ENCODE measurements at places on chromosomes 3 and 15.

- DNase-seq, result no peak
These were observed 110.9 kb downstream of the ASB7 start for GRCh38 chr15:100713163-100713867.

DNA sequence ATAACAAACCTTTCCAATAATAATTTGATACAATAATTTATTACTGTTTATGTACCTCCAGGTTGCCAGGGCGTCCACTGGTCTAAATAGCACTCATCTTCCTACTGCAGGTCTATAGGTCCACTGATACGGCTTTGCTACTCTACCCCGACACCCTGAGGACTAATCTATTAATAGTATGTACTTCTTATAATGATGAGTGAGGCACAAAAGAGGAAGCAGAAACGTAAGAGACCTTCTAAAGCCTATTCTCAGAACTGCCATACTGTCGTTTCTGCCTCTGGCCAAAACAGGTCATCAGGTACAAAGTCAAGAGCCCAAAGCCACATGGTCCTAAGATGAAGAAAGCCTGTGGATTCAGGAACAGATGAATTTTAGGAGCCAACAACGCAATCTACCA is 163.2 kb upstream of the GRM7 start:
- no peak for DNase-seq

GRCh38 chr15:25422021-25422420 is 16.8 kb downstream of the UBE3A start:
- no peak for DNase-seq

DNA sequence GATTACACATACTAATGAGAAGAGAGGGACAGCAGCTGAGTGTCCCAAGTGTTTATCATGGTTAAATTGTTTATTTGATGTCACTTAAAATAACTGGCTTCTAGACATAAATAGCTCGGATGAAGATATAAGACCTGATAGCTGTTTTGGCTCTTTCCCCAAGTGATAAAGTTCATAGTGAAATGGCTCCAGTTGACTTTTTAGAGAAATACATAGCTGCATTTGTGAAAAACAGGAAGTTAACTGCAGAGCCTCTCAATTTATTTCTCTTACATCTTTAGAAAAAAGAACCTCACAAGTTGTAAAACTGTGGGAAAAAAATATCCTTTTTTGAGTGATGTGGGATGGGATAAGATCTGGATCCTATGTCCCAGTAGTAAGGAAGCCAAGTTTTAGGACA is 332.9 kb upstream of the RASGRP1 start:
- DNase-seq, result no peak

- no peak for DNase-seq
These were observed 81.8 kb upstream of the THBS1 start for GRCh38 chr15:39499042-39499441.

GRCh38 chr3:51568996-51569395 is 30.5 kb downstream of the RAD54L2 start:
- DNase-seq, result no peak

GRCh38 chr15:49215768-49216739 is 46.0 kb downstream of the GALK2 start:
- DNase-seq, result peak; percentile 55

DNA sequence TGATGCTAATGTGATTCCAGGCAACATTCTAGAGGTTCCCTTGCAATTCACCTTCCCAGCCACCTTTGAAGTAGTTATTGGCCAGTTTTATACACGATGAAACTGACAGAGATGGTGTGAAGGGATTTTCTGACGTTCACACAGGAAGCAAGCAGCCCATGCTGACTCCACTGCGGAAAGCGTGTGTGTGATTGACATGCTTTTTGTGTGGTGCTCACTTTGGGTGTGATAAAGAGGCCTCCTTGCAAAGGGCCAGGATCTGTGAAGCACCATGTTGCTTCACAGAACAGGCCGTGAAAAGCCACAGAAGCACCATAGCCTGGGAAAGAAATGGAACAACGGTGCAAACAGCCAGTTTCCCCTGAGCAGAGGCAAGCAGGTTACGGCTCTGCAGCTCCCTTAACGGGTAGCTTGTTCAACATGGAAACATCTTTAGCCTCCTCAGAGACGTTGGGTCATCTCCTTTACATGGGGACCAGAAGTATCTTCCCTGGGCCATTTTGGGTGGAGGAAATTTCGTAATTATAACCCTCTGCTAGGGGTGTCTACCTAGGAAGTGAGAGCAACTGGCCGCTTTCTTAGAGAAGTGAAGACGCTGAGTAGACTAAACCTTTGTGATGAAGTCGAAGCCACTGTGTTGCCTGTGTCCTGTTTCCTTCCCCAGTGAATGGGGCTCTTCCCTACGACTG is 108.5 kb downstream of the APBA2 start:
- DNase-seq, result no peak

- DNase-seq, result no peak
These were observed 509.3 kb downstream of the ROBO1 start for GRCh38 chr3:79258479-79258878.

DNA sequence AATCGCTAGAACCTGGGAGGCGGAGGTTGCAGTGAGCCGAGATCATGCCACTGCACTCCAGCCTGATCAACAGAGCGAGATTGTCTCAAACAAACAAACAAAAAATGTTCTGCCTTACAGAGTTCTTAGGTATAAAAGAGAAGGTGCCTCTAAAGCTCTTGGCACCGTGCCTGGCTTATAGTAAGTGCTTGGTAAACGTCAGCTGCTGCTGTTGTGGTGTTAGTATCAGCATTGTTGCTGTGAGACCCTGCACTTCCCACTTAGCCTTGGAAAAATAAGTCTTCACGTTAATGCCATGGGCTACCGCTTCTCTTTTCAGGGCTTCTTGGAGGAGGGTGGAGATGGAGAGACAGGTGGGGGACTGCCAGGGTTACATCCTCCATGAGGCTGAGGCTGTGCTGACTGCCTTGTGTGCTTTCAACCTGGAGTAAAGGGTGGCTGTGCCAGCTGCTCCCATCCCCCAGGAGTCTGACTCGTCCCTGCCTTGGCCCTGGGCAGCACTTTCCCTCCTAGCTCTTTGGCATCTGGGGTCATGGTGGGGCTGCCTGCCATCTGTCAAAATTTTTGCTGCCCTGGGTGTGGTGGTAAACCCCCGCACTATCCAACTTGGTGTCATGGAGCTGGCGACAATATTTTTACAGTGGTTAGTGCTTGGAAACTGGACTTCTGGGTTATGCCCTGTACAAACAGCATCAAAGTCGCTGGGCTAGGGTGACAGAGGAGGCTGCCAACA is 17.8 kb downstream of the FLNB start:
- peak; percentile 76 for DNase-seq

- no peak for DNase-seq
These were observed 356.8 kb upstream of the NR2F2 start for GRCh38 chr15:95973566-95974256.

DNA sequence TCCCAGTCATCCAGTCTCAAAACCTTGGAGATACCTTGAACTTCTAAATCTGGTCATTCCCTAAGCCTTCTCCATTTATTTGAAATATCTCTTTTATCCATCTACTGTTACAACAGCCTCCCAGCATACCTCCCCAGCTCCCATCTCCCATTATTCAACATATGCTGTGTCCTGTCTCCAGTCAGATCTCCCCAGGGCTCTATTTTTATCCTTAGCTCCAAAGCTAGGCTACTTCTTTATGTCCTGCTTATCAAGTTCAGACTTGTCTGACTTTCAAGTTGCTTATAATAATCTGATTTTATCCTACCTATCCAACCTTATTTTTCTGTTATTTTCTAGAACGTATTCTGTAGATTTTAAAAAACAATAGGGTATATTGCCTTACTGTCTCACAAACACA is 44.2 kb downstream of the IQGAP1 start:
- DNase-seq, result no peak

DNA sequence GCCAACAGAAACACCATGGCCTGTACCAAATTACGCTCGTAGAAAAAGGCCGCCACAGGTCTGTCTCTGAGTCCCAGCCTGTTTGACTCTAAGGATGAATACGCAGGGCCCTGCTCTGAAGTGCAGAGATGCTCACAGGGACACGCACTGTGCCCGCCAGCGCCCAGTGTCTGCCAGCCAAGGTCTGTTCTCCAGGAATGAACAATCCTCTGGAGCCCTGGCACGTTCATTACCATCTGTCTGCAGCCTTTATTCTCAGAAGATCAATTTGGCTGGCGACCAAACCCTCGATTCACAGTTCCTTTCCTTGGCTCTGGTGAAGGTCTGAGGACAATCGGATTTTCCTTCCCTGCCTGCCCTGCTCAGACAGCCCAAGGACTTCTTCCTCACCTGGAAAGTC is 66.3 kb downstream of the NIPA2 start:
- DNase-seq, result peak; percentile 59

DNA sequence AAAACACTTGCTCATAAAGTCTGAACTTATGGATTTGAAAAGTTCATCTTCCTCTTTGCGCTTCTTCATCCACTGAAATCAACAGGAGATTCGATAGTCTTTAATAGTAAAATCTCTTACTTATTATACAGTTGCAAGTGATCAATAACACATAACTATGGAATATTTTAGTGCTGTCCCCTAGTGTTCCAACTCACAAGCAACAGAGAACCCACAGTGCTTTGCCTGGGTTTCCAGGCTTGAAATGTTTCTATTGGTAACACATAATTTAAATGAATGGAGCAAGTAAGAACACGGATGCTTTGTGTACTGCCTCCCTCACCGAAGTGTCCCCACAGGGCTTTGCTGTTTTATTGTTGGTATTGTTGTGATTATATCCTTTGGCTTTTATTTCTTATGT is 93.5 kb downstream of the WDR72 start:
- no peak for DNase-seq

DNA sequence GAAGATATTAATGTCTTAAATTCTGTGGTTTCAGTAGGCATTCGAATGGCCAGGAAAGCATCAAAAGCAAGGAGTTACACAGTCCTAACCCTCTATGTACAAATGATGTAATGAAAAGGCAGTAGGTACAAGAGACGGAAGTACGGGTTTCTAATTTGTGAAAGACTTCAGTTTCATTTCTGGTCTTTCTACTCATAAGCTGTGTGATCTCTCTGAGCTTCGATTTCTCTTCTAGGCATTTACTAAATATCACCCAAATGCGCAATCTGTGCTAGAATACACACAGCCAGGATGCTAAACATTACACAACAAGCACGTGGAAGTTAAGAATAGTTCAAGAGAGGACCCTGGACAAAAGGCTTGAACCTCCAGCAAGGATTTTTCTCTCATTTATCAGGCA is 17.9 kb upstream of the STIMATE start:
- no peak for DNase-seq

- no peak for DNase-seq
These were observed 41.9 kb downstream of the CCNL1 start for GRCh38 chr3:157117875-157118654.

- DNase-seq, result no peak
These were observed 476.9 kb upstream of the PROK2 start for GRCh38 chr3:72261566-72262564.

- no peak for DNase-seq
These were observed 79.7 kb upstream of the LINGO1 start for GRCh38 chr15:77712438-77712837.

DNA sequence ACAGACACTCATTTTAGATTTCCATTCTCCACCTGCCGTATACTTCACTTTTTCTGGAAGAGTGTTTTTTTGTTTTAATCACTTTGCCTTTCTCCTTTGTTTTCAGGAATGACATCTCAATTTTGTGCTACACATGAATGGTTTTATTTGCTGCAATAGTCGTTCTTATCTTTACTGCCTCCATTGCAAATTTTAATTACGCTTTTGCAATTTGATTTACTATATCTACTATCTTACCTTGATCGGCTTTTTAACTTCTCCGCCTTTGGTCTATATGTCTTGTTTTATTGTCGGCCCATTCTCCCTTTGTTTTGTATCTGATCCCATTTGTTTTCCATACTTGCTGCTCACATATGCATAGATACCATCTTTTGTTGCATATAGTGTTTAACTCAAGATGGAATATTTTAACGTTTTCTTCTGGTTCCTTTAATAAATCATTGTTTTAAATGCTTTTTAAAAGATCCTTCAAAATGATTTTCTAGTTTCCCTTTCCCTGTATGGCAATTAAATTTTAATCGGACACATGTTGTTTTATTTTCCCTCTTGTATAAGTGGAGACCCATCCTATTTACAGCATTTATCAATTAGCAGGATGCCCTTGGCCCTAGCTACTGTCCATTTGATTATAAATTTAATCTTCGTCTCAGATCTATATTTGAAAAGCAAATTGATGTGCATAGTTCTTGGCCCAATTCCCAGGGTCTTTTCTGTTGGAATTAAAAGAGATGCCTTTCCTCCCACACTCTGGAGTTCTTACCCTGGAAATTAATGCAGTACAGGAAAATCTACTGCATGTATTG is 97.2 kb upstream of the CNTN4 start:
- DNase-seq, result no peak

DNA sequence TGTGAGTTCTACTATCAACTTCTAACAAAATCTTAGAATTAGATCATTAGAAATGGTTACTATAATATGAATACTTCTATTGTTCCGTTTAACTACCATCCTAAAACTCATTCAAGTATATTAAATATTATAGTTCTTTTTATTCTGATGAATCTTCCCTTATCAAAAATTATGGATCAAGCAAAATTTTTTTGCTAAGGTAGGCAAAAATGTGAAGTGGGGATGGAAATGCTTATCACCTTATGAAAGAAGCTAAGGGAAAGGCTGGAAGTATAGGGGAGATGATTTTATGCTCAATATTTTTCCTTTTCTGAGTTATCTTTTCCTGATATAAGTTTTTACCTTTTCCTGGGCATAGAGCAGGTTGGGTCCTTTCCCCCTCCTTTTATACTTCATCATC is 40.7 kb upstream of the CCDC39 start:
- DNase-seq, result no peak

DNA sequence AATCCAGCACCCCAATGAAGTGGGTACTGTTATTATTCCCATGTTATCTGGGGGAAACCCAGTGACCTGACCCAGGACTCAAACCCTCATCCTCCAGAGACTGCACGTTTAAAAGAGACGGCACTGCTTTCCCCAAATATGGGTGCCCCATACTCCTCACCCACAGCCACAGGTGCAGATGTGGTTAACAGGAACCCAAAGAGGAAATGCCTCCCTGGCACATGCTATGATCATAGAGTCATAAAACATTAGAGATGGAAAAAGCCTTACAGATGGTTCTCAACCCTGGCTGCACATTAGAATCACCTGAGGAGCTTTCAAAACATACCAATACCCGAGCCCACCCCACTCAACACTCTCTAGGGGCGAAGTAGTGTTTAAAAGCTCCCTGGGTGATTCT is 111.5 kb downstream of the SEMA5B start:
- no peak for DNase-seq

DNA sequence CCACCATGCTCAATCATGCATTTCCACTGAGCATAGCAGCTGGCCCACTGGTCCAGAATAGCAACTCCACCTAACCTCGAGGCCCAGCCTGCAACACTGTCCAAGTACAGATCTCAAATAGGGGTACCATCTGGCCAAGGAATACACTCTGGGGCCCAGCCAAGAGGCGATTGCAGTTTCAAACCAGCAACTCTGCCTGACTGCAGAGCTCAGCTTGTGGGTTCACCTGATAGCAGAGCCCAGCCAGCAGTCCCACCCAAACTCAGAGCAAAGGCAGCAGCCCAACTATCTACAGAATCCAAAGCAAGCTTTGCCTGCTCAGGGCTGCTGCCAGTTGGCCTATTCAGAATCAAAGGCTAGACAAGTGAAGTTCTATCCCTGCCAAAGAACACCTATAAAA is 30.5 kb downstream of the POLQ start:
- no peak for DNase-seq

GRCh38 chr15:85847031-85847430 is 52.3 kb upstream of the KLHL25 start:
- DNase-seq, result no peak

GRCh38 chr3:71579935-71580406 is 3.6 kb downstream of the FOXP1 start:
- no peak for DNase-seq

All from NCI-H2029 treated with DMSO at 0.1 percent for 48 hours (cell line).